ENCODE measurements at places on chromosomes 16 and 17.

- DNase-seq, result no peak
Measured at GRCh38 chr17:6641247-6641863, 495 bp downstream of the TXNDC17 start.

DNA sequence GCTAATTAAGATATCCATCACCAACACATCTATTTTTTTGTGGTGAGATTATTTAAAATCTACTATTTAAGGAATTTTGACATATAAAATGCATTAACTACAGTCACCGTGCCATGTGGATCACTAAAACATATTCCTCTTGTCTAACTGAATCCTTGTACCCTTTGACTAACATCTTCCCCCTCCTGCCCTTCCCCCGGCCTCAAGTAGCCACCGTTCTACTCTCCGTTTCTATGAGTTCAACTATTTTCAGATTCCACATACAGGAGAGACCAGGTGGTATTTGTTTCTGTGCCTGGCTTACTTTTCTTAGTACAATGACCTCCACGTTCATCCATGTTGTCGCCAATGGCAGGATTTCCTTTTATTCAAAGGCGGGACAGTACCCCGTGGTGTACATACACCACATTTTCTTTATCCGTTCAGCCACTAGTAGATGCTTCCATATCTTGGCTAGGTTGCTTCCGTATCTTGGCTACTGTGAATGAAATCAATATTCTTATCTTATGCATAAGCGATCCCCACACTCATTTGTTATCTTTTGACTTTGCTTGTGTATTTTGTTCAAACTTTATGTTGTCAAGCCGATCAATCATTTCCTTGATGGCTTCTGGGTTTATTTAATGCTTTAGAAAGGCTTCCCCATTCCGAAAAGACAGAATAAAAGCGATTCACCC, 134.7 kb downstream of the KCNJ12 start:
- no peak for DNase-seq

DNA sequence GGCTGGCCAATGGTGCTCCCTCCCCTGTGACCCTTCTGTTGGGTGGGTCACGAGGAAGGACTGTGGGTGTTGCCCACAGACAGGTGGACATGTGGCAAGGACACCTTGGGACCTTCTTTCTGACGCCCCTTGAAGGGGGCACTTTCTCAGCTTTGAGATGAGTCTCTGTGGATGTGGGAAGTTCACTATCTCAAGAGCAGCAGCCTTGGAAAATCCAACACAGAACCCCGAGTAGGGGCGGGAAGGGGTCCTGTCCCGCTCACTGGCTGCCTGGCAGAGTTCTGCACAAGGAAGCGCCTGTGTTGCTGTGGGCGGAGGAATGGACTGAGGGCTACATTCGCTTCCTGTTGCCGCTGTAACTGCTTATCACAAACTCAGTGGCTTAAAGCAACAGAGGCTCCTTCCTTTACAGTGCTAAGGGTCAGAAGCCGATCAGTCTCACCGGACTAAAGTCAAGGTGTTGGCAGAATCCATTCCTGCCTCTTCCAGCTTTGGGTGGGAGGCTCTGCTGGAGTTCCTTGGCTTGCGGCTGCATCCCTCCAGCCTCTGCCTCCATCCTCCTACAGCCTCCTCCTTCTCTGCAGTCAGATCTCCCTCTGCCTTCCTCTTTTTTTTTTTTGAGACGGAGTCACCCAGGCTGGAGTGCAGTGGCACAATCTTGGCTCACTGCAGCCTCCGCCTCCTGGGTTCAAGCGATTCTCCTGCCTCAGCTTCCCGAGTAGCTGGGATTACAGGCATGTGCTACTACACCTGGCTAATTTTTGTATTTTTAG, 305.2 kb downstream of the SEC14L1 start:
- DNase-seq, result no peak

DNA sequence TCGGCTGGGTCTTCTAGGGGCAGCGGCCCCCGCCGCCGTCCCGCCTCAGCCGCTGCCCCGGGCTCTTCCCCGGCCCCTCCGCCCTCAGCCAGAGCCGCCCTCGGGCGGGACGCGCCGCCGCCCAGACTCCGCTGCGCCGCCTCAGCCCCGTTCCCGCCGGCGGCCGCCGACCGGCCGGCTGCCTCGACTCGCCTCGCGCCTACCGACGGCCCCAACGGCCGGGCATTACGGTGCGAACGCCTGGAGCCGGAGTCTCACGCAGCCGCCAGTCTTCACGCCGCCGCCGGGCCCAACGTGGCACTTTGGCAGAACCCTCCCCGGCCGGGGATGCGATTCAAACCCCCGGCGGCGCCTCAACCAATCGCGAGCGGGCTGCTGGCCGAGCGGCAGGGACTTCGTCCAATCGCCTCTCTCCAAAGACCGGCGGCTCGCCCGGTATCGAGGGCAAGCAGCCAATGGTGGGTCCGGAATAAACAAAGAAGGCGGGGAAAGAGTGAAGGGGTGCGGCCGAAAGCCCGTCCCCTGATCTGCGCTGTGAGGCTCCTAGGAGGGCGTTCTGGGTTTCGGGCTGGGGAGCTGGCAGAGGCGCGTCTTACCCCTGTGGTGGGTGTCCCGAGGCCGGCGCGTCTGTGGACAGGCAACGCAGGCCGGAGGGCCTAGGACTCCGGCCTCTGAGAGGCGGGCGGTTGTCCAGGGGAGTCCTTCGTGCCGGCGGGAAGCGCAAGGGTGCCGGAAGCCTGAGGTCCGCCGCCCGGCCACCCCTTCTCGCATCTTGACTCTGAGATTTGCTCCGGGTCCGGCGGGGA, at the start of gene CDR2:
Gene CDR2 (minus strand): TSS at position 309 of the 806 bp plus-strand sequence. CDS start 310 bp downstream, outside the sequence.
- DNase-seq, result peak; percentile 98

GRCh38 chr17:81203136-81203535, 19.6 kb downstream of the CEP131 start:
- DNase-seq, result no peak

DNA sequence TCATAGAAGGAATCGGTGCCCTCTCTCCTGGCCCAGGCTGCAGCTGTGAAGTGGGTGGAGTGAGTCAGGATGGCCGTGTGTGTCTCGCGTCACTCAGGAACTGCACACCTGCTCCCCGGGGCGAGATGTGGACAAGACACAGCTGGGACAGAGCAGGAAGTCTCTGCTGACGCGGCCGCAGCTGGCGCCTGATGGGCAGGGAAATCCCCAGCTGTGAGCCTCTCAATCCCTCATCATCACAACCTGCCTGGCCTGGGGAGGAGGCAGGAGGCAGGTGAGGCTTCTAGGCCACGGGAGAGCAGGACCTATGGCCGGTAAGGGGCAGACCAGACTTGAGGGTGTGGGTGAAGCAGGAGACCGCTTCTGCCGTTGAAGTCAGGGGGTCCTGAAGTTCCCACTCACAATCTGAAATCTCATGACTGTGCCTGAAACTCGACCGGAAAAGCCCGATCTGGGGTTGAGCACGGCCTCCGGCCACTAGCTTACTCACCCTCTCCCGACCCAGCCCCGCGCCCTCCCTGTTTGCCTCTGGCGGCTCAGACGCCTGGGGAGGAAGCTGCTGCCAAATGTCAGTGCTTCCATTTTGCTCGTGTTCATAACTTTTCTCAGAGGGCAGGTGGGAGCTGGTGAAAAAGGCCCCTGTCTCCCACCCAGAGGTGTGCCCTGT, 1.1 kb upstream of the TRPV3 start:
- DNase-seq, result peak; percentile 62

- DNase-seq, result no peak
Measured at GRCh38 chr16:82497139-82497538, 129.6 kb upstream of the CDH13 start.

DNA sequence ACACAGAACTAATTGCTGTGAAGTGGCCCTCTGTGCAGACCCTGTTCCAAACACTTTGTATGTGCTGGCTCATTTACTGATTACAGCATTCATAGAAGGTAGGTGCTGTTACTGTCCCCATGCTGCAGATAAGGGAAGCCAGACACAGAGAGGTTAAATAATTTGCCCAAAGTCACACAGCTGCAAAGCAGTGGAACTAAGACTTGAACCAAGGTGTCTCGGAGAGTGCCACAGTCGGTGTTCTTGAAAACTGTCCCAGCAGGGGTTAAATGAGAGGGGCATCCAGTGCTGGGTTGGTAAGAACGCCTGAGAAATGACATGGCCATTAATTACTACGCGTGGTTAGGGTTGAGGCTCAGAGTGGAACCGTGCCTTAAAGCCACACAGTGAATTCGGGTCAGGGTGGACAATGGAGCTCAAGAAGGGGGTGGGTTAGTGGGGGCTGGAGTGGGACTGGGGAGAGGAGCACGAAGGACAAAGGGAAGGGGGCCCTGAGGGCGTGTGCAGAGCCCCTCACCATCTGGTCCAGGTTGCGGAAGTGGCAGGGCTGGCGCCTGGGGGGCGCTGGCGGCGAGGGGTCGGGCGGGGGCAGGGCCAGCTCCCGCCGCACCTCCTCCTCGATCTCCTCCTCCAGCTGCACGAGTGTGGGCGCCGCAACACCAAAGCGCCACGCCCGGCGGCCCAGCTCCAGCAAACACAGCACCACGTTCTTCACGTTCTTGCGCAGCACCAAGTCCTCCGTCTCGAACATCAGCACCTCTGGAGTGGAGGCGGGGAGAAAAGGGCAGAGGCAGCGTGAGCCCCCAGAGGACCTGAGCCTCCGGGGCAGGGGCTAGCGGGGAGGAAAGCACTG, 3.3 kb downstream of the GAS2L2 start:
- no peak for DNase-seq

DNA sequence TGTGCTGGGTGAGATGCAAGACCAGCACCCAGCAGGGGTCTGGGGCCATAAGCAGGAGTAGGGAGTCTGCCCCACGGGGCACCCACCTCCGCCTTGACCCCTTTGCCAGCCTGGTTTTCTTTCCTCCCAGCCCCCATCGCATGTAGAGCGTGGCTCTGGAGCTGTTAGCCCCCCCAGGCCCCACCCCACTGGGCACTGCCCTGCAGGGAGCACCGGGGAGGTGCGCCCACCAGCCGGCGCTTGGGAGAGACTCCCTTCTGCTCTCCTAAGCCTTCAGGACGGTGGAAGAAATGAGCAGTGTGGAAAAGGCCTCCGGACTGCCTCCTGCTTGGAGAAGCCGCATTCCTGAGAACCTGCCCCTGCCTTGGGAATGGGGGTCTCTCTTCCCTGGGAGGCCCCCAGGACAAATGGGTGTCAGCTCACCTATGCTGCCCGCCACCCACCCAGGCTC, 186.2 kb downstream of the IRF8 start:
- DNase-seq, result no peak

GRCh38 chr17:13957636-13958035, 111.7 kb upstream of the COX10 start:
- DNase-seq, result peak; percentile 38

- DNase-seq, result peak; percentile 53
Measured at GRCh38 chr16:50681021-50681885, at the start of gene SNX20. TSS of gene SNX20 (minus strand) at chr16:50681312. CDS start at chr16:50677526, 3,786 bp downstream.

DNA sequence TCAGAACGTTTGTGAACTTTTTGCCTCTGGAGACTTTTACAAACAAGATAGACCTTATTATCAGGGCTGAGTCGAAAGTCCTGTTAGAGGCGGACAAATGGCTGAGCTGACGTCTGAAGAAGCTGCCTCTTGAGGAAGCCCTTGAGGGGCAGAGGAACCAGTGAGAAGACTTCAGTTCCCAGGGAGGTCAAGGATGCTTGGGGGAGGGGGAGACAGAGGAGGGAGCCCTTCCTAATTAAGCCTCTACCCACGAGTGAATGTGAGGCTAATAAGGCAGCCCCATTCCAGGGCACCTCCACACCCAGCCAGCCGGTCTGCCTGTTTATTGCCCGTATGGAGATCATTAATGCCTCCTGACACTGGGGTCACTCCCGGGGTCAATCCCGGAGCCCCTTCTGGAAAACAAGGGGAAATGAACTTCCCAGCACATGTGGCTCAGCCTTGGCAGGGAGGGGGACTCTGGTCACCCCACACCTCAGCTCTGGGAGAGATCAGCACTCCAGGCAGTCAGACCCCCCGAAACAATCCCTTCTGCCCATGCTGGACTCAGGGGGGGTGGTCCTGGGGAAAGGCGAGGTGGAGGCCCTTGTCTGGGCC, 9.2 kb upstream of the TBX4 start:
- no peak for DNase-seq

DNA sequence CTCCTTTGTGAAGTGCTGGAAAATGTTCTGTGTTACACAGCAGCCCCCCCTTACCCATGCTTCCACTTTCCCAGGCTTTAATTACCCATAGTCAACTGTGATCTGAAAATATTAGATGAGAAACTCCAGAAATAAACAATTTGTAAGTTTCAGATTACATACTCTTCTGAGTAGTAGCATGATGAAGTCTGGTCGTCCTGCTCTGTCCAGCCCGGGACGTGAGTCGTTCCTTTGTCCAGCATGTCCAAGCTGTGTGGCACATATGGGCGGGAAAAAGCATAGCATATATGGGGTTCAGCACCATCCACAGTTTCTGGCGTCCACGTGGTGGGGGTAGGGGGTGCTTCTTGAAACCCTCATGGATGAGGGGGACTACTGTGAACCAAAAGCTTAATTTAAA, 83.5 kb downstream of the BANP start:
- DNase-seq, result no peak

DNA sequence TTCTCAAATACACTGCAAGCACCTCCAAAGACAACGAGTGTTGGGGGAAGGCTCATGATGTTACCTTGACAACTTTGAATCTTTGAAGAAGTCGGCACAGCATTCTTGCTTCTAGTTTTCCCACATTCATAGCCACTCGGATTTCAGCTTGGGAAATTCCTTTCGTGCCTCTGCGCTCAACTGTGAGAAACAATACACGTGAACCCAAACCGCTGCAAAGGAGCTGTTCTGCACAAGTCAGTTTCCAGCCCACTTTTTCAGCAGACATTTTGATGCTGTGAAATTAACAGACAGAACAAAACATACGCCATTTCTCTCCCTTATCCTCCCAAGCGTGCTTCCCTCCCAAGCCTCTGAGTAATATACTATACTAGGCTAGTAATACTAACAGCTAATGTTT, 41.2 kb downstream of the GTF3C1 start:
- no peak for DNase-seq

DNA sequence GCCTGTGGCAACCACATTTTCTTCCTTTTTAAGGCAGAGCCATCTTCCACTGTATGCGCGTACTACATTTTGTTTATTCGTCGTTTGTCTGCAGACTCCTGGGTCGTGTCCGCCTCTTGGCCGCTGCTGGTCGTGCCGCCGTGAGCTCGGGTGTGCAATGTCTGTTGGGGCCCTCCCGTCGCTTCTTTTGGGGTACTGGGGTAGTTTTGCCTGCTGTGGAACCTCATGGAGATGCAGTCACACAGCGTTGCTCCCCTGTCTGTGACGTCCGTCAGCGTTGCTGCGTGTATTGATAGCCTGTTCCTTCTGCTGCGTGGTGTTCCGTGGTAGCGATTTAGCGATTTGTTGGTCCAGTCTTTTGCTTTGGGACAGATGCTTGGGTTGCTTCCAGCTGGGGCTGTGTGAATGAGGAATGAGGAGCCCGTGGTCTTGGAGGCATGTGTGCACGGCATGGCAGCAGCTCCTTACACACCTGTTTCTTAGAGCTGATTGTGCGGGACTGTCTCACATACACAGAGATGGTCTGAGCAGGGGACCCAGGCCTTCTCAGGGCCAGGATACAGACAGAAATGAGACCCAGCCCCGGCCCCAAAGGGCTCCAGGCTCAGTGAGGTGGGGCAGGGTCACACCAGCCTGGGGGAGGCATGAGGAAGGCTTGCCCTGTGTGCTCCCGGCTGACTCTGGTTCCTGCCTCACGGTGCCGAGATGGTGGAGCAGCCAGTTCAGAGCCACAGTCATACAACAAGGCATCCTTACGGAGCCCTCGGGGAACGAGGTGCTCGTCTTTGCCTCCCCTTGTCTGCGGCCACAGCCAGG, 78.4 kb upstream of the GSE1 start:
- peak; percentile 59 for DNase-seq

- no peak for DNase-seq
Measured at GRCh38 chr17:50278526-50279180, 4.4 kb downstream of the TMEM92 start.

- DNase-seq, result no peak
Measured at GRCh38 chr17:77099997-77100396, 40.8 kb upstream of the SEC14L1 start.

- DNase-seq, result peak; percentile 75
Measured at GRCh38 chr17:45302649-45303173, 14.1 kb downstream of the MAP3K14 start.
